EH (cell line): ENCODE measurements at places on chromosomes 16 and 17.

GRCh38 chr17:77178050-77178449, 37.3 kb downstream of the SEC14L1 start:
- no peak for DNase-seq

GRCh38 chr17:66445229-66445628, 142.8 kb downstream of the PRKCA start:
- peak; percentile 82 for DNase-seq

- DNase-seq, result no peak
These were observed 304.3 kb upstream of the SALL1 start for GRCh38 chr16:51455398-51455797.

- no peak for DNase-seq
These were observed 402.1 kb downstream of the UTP18 start for GRCh38 chr17:51662204-51663056.

GRCh38 chr17:8556074-8556473, 74.5 kb downstream of the MYH10 start:
- peak; percentile 50 for DNase-seq

- no peak for DNase-seq
These were observed 11.6 kb downstream of the KCNH4 start for GRCh38 chr17:42169351-42169750.

GRCh38 chr17:74379495-74380085, 12.3 kb downstream of the GPR142 start:
- peak; percentile 40 for DNase-seq

DNA sequence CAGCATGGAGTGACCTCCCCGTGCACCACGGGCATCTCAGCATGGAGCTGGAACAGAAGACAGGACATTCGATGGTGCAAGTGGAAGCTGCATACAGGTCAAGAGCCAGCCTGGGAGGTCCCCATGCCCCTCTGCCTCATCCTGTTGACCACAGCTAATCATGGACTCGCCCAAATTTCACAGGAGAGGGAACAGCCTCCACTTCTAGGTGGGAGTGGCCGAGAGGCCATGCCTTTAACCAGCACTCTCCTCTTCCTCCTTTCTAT, 3.8 kb upstream of the SLC47A2 start:
- no peak for DNase-seq

- peak; percentile 82 for DNase-seq
These were observed 21.0 kb downstream of the SOX8 start for GRCh38 chr16:1002399-1003166.

DNA sequence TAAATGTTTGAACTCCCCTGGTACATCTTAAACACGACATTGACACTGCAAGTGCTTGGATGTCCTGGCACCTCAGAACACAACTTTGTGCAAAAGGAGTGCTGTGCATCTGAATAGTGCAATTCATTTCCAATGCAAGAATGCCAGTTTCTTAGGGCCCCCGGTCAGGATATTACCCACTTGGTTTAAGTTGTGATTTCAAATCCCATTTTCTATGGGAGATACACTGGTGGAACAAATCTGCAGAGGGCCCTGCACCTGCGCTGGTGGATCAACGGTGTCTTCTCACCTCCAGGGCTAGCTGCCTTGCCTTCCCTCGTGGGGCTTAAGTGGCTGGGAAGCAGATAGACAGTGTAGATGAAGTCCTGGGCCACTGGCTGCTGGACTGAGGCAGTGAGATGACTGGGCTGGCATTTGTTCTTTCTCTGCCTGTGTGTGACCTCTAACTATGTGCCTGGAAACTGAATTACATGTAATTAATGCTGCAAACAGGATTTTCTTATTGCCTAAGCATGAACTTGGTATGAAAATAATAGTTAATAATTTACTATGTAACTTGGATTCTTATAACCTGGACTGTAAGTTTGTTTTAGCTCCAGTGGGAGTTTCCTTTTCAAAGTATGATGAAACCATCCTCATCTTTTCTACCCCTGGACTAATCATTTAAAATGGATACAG, 20.9 kb downstream of the HAPSTR1 start:
- DNase-seq, result no peak

DNA sequence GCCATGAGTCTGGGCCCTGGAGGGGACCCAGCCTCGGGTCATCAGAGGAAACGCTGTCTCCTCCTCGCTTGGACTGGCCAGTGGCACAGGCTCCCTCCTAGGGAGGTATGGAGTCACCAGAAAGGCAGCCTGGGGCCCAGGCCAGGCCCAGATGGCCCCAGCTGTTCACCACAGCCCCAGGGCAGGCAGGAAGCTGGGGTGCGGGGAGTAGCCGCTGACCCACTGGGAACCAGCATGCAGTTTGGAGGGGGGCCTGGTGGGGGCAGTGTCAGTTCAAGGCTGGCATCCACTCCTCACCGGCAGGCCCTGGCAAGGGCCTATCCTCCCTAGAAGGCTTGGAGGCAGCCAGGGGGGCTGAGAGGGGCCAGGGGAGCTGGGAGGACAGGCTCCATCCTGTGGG, 48.8 kb downstream of the SDK2 start:
- DNase-seq, result peak; percentile 19

- DNase-seq, result no peak
These were observed 17.8 kb downstream of the ZSCAN32 start for GRCh38 chr16:3383045-3383448.

GRCh38 chr17:28861393-28862203, 6.8 kb downstream of the ERAL1 start:
- no peak for DNase-seq

GRCh38 chr17:8159032-8159400, 3.7 kb downstream of the VAMP2 start:
- no peak for DNase-seq

- no peak for DNase-seq
These were observed 44.4 kb upstream of the ANKFN1 start for GRCh38 chr17:56108811-56109284.

- DNase-seq, result peak; percentile 57
These were observed 441.9 kb downstream of the CDH13 start for GRCh38 chr16:83068686-83069085.

DNA sequence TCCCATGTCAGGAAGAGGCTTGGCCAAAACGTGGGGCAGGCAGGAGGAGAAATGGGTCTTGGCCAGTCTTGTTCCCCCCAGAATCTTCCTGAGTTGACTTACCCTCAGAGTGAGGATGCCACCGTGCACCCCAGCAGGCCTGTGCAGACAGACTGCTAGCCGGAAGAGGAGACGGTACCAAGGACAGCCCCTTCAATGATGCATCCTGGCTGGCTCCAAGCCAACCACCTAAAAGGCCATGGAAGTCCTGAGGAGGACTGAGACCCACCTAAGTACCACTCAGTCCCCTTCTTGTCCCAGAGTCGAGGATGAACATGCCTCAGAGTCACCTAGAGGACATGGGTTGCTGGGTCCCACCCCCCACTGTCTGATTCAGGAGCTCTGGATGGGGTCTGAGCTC, 46.7 kb upstream of the RCVRN start:
- DNase-seq, result no peak

GRCh38 chr16:11025120-11025531, 80.8 kb downstream of the CLEC16A start:
- DNase-seq, result no peak

- DNase-seq, result no peak
These were observed at the start of gene EVPL for GRCh38 chr17:76027159-76027839. TSS of gene EVPL (minus strand) at chr17:76027306. CDS start at chr17:76027198, 108 bp downstream.
